Eye (tissue), 1 donor: ENCODE measurements at places on chromosomes 6 and 20.

DNA sequence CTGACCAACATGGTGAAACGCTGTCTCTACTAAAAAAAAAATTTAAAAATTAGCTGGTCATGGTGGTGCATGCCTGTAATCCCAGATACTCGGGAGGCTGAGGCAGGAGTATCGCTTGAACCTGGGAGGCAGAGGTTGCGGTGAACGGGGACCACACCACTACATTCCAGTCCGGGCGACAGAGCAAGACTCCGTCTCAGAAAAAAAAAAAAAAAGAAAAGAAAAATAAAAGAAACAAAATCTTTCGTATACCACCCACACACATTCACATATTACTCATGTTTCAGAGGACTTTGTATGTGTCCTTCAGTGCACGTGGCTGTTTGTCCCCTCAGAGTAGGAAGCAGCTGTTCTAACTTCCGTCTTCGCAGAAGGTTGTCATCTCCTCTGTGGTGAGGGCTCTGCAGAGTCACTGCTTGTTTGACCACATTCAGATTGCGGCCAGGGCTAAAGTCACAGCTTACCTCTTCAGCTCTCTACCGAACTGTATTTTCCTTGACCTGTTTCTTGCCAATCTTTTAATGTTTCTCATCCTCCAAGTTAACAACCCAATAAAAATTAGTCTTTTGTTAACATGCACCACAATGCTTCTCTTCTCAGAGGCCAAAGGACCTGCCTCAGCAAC lies 36.6 kb upstream of the HIVEP1 start:
- no peak for DNase-seq

- no peak for DNase-seq
These were observed 218.7 kb downstream of the FUT9 start for GRCh38 chr6:96234444-96234843.

- DNase-seq = no peak
These were observed 116.6 kb downstream of the CRYBG1 start for GRCh38 chr6:106477146-106477545.

GRCh38 chr20:59495894-59496510 lies 108.3 kb upstream of the PHACTR3 start:
- peak; percentile 91 for DNase-seq

GRCh38 chr6:47437592-47437991 lies 40.0 kb upstream of the CD2AP start:
- DNase-seq = no peak
